RPMI8226 (cell line): ENCODE measurements at places on chromosomes 1 and 21.

- no peak for DNase-seq
Observed at GRCh38 chr1:93910305-93910704, 1.1 kb upstream of the GCLM start.

DNA sequence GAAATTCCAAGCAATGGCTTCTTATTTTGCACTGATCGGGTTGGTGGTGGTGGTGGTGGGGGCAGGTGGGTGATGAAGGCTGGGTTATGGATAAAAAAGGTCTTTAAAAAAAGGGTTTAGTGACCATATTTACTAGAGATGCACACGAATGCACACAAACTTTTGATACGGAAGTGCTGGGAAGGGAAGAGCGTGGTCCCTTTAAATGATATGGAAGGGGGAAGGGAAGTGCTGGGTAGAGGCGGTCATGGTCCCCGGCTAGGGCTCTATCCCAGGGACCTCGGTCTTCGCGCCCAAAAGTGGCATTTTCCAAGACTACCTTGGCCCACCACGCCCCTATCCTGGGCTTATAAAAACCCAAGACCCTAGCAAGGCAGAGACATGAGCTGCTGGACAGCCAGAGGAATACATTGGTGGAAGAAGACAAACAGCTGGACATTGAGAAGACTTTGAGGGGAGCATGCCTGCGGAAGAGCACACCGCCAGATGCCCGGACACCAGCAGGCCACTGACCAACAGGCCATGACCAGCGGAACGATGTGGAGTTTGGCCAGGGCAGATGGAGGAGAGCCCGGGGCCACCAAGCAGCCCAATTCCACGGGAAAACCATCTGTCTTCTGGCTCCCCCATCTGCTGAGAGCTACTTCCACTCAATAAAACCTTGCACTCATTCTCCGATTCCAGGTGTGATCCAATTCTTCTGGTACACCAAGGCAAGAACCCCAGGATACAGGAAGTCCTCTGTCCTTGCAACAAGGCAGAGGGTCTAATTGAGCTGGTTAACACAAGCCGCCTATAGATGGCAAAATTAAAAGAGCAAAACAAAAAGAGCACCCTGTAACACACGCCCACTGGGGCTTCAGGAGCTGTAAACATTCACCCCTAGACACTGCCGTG lies 1720.2 kb downstream of the MRPL39 start:
- DNase-seq, result no peak

- DNase-seq, result no peak
Observed at GRCh38 chr1:161884475-161884874, 118.4 kb downstream of the ATF6 start.

GRCh38 chr1:44949286-44949685 lies 37.1 kb downstream of the EIF2B3 start:
- no peak for DNase-seq

GRCh38 chr1:118339400-118340124 lies 154.5 kb upstream of the SPAG17 start:
- DNase-seq, result no peak

DNA sequence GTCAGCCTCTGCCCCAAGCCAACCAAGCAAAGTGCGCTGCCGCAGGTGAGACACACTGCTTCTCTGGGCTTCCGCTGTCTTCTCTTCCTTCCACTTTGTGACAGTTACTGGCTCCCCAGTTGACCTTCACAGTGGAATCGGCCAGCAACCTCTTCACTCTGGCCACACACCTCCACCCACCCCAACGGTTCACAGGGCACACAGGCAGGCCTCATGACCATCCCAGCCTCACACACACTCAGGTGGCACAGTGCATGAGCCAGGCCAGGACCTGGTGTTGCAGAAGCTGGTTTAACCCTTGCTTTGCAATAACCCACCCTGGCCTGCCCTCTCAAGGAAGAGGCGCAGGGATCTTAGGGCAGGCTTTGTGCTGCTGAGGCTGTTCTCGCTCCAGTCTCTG lies 69.2 kb downstream of the SSBP3 start:
- no peak for DNase-seq
